ENCODE measurements at places on chromosomes 6 and 20. TPM values are rescaled to one million over a fixed set of nuclear protein-coding genes. Genes with fewer than 3 reads are reported as not detected.

- no peak overlapping the region for H3K27ac ChIP-seq
- peaks cover 18% of the 10 kb centered on the region for H3K36me3 ChIP-seq
- DNase-seq: no peak
Measured at GRCh38 chr6:44123544-44123943, 3.7 kb downstream of the MRPL14 start.

The ZNF343 gene
- total RNA-seq: 3.4 TPM

The SLC35D3 gene
- 0.57 TPM for total RNA-seq

GRCh38 chr6:118203545-118203944 is 296.5 kb downstream of the SLC35F1 start:
- DNase-seq: no peak
- H3K36me3 ChIP-seq: no peaks in the 10 kb centered on the region
- H3K4me1 ChIP-seq: 0 out of 2 replicates have a peak, but pooled peaks cover 3% of the 10 kb centered on the region
- no peak overlapping the region for H3K4me3 ChIP-seq
- H3K27ac ChIP-seq: no peak overlapping the region

DNA sequence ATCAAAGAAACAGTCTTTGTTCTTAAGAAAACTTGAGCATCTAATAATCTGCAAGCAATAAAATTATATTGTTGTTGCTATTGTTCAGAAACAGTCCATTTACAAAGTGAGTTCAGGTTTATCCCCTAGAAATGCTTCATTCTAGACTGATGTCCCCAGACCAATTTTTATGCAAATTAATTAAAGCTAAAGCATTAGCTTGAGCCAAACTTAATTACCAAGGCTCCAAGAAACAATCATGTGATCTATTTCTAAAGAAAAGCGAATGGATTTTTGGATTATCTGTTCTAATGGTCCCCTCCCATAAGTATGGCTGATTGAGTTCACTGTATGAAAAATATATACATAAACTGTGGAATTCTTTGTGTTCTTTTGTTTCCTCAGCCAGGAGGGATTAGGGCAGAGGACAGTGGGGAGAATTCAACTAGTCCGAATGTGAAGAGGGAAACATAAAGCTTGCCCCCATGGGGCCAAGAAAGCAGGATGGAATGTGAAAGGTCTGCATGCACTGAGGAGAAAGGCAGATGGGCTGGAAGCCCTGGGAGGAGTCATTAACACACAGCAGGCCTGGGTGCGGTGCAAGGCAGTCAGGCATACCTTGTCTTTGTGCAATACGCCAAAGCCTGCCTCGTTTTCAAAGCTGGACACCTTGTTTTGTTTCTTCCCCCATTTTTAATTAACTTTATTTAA is 597.1 kb downstream of the KIF16B start:
- peaks cover 4% of the 10 kb centered on the region for H3K4me1 ChIP-seq
- no peaks in the 10 kb centered on the region for H3K27me3 ChIP-seq
- peak overlapping the region; percentile 63 for H3K27ac ChIP-seq
- H3K4me3 ChIP-seq: peak overlapping the region; percentile 35
- H3K36me3 ChIP-seq: peaks cover 26% of the 10 kb centered on the region

The ZBTB46 gene
- total RNA-seq: 27.3 TPM

The HLA-DPA1 gene
- total RNA-seq: 2.6 TPM

GRCh38 chr6:155449450-155450239 is 6.0 kb downstream of the NOX3 start:
- H3K27me3 ChIP-seq: no peaks in the 10 kb centered on the region
- no peaks in the 10 kb centered on the region for H3K4me1 ChIP-seq
- DNase-seq: no peak
- H3K36me3 ChIP-seq: no peaks in the 10 kb centered on the region
- no peak overlapping the region for H3K4me3 ChIP-seq

The THBD gene
- total RNA-seq: 0.15 TPM

GRCh38 chr6:27893836-27894807 is 18.1 kb downstream of the OR2B2 start:
- H3K27me3 ChIP-seq: no peaks in the 10 kb centered on the region
- H3K36me3 ChIP-seq: peaks cover 4% of the 10 kb centered on the region
- H3K27ac ChIP-seq: peak overlapping the region; percentile 96
- no peaks in the 10 kb centered on the region for H3K4me1 ChIP-seq

- H3K4me3 ChIP-seq: no peak overlapping the region
- no peaks in the 10 kb centered on the region for H3K27me3 ChIP-seq
- DNase-seq: peak; percentile 69
Measured at GRCh38 chr20:44080646-44081267, 106.2 kb downstream of the JPH2 start.

GRCh38 chr6:82651845-82652335 is 288.3 kb downstream of the TPBG start:
- H3K4me3 ChIP-seq: no peak overlapping the region
- H3K36me3 ChIP-seq: no peaks in the 10 kb centered on the region
- H3K4me1 ChIP-seq: no peaks in the 10 kb centered on the region
- DNase-seq: no peak
- no peak overlapping the region for H3K27ac ChIP-seq

DNA sequence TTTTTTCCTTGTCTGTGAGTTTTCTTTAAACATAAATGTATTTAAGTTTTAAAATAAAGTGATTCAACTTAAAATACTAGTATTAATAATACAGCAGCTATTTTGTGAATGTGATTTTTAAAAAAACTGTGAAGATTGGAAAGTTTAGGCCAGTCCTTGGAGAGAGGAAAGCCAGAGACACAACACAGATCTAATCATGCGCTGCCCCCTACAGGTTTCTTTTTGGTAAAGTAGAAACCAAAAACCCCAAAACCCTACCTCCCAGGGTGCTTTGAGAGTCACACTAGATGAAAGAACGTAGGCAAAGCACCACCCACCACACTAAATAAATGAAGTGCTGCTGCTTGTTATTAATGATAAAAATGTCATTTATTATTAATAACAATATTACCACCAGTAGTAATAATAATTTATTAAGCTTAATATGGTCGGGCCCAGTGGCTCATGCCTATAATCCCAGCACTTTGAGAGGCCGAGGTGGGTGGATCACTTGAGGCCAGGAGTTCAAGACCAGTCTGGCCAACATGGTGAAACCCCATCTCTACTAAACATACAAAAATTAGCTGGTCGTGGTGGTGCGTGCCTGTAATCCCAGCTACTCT is 33.7 kb downstream of the SLC9A8 start:
- no peaks in the 10 kb centered on the region for H3K27me3 ChIP-seq
- H3K4me1 ChIP-seq: no peaks in the 10 kb centered on the region
- no peak for DNase-seq
- H3K36me3 ChIP-seq: peaks cover 4% of the 10 kb centered on the region
- H3K27ac ChIP-seq: no peak overlapping the region
- H3K4me3 ChIP-seq: no peak overlapping the region

DNA sequence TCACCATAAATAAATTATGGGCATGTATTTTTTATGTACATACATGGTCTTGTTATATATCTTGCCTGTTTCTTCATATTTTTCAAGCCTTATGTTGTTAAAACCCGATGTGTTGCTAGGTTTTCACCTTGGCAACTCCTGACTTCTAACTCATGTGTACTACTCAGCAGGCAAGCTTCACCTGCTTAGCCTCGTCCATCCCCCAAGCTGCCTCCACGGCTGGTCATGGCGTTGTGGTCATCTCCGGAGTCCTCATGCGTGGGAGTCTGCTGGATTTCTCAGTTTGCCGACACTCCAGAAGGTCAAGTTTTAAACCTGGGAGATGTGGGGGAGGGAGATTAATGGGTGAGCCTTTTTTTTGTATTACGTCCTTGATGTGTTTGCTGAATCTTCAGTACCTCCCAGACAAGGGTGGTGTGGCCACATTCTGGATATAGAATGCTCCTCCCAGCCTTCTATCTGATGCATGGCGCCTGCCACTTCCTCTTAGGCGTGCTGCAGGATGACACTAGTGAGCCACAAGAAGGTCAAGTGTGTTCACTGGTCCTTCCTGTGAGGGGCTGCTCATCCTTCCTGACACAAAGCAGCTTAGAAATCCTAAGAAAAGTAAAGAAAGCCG is 26.6 kb upstream of the EDN3 start:
- no peak for DNase-seq
- H3K36me3 ChIP-seq: no peaks in the 10 kb centered on the region
- no peak overlapping the region for H3K4me3 ChIP-seq
- no peaks in the 10 kb centered on the region for H3K27me3 ChIP-seq
- peaks cover 4% of the 10 kb centered on the region for H3K4me1 ChIP-seq

The DPM1 gene
- 64.0 TPM for total RNA-seq

GRCh38 chr6:149846321-149846720 is 17.8 kb downstream of the LRP11 start:
- H3K27me3 ChIP-seq: no peaks in the 10 kb centered on the region
- no peak overlapping the region for H3K27ac ChIP-seq
- DNase-seq: no peak
- no peaks in the 10 kb centered on the region for H3K4me1 ChIP-seq
- no peak overlapping the region for H3K4me3 ChIP-seq
- H3K36me3 ChIP-seq: peaks cover 4% of the 10 kb centered on the region

DNA sequence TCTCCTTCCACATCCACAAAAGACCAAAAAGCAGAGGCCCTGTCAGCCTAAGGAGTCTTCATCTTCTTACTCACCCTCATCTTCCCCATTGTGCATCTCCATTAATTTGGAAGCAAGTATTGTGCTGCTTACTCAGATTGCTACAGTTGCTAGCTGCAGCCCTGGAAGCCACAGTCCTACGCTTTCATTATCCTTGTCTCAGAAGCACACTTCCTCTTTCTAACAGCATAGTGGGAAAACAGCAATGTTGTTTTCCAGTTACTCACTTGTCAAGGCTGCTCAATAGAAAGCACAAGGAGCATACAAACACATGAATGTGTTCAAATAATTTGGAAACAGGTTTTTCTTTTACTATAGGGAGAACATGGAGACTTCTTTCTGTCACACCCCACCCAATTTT is 76.6 kb upstream of the RBM24 start:
- H3K4me3 ChIP-seq: no peak overlapping the region
- no peak overlapping the region for H3K27ac ChIP-seq
- no peak for DNase-seq
- H3K36me3 ChIP-seq: peaks cover 12% of the 10 kb centered on the region
- no peaks in the 10 kb centered on the region for H3K27me3 ChIP-seq

The PRICKLE4 gene
- 0.70 TPM for total RNA-seq

The PDE10A gene
- 0.31 TPM for total RNA-seq

DNA sequence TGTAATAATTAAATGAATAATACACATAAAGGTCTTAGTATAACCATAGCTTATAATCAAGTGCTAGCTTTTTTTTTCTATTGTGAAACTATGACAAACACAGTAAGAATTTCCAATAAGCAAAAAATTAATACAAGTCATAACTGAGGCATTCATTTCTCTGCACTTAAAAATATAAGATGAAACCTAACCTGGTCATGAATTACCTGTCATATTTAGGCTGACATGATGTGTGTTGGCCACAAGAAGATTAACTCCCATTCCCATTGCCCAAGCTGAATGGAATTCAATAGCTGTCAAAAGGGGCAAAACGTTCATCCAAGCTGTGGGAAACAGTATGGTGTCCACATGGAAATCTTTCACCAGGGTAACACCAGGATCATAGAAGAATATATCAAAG is 5.4 kb downstream of the VNN2 start:
- no peaks in the 10 kb centered on the region for H3K27me3 ChIP-seq
- DNase-seq: no peak
- no peaks in the 10 kb centered on the region for H3K36me3 ChIP-seq
- H3K27ac ChIP-seq: no peak overlapping the region
- H3K4me3 ChIP-seq: no peak overlapping the region
- H3K4me1 ChIP-seq: no peaks in the 10 kb centered on the region

The FOXF2 gene
- not detected for total RNA-seq

GRCh38 chr6:160063771-160064413 is 57.7 kb upstream of the SLC22A1 start:
- H3K4me3 ChIP-seq: no peak overlapping the region
- DNase-seq: no peak
- no peaks in the 10 kb centered on the region for H3K4me1 ChIP-seq
- peaks cover 43% of the 10 kb centered on the region for H3K36me3 ChIP-seq
- H3K27me3 ChIP-seq: no peaks in the 10 kb centered on the region

DNA sequence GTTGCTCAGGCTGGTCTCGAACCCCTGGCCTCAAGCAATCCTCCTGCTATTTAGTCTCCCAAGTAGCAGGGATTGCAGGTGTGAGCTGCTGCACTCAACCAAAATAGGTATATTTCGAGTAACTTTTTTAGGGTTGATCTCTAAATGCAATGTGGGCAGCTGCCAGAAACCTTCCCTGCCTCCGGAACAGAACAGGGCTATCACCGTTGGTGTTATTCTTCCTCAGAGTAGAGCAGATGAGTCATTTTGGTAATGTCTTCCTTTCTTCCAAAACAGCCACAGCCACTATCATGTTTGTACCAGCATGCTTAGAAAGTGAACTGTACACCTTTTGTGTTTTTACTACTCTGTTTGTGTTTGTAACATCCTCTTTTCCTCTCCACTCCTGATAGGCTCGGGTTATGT is 44.1 kb downstream of the SNX9 start:
- no peaks in the 10 kb centered on the region for H3K4me1 ChIP-seq
- H3K4me3 ChIP-seq: no peak overlapping the region
- DNase-seq: no peak
- H3K27me3 ChIP-seq: no peaks in the 10 kb centered on the region
- peaks cover 8% of the 10 kb centered on the region for H3K36me3 ChIP-seq

The TREML2 gene
- 0.07 TPM for total RNA-seq

The FAM184A gene
- total RNA-seq: 10.4 TPM

The ARHGAP40 gene
- total RNA-seq: 0.26 TPM

The BAG2 gene
- total RNA-seq: 8.4 TPM

The SLC13A3 gene
- total RNA-seq: 17.5 TPM

DNA sequence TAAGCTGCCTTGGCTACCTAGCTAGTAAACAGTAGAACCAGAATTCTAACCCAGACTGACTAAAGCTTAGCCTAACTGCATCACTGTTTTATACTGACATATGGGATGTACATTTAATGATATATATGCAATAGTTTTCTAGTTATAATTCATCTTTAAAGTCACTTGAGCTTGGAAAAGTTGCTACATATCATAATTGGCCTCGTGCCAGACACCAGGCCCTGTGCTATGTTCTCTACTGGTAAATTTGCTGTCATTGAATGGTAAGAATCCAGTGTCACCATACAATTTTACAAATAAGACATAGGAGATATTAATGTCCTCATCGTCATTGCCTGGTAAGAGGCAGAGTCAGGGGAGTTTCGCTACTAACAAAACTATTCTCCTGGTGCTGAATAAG is 396.8 kb downstream of the CDKAL1 start:
- H3K27ac ChIP-seq: no peak overlapping the region
- H3K4me3 ChIP-seq: no peak overlapping the region
- no peaks in the 10 kb centered on the region for H3K36me3 ChIP-seq
- no peak for DNase-seq

DNA sequence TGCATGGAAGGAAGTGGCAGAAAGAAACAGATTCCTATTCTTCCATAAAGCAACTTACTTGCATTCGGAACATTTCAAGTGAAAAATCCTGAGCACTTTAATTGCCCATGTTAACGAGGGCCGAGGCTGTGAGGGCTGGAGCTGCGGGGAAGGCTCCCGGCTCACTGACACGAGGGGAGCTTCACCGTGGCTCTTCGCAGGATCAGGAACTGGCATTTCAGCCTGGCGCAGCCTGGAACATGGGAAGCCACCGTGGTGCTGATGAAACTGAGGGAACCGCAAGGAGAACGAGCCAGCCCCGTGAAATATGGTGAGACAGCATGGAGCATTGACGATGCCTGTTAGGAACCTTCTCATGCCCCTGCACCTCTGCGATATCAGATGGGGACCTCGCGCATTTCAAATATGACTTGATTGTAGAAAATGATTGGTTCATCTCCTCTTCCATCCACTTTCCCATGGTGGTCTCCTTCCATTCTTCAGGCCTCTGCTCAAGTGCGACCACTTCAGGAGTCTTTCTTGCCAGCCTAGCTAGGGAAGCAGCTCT is 236.9 kb downstream of the TBXT start:
- H3K27me3 ChIP-seq: no peaks in the 10 kb centered on the region
- H3K27ac ChIP-seq: no peak overlapping the region

The TNFRSF6B gene
- 0.86 TPM for total RNA-seq

The MAP7 gene
- total RNA-seq: 51.1 TPM

The BPIFA1 gene
- not detected for total RNA-seq

The FAM83C gene
- total RNA-seq: not detected

The TNFAIP3 gene
- total RNA-seq: 5.6 TPM

The TINAG gene
- not detected for total RNA-seq

Measured in H9 (cell line).